ENCODE measurements at places on chromosomes 1 and 21. TPM values are rescaled to one million over a fixed set of nuclear protein-coding genes. Genes with fewer than 3 reads are reported as not detected.
A peak's percentile ranks its signal among the peaks of the same experiment; 100 is the strongest.

GRCh38 chr1:214511639-214511998 lies 39.8 kb downstream of the PTPN14 start:
- DNase-seq, result no peak

- DNase-seq, result no peak
Observed at GRCh38 chr1:231693361-231694074, 66.9 kb downstream of the DISC1 start.

DNA sequence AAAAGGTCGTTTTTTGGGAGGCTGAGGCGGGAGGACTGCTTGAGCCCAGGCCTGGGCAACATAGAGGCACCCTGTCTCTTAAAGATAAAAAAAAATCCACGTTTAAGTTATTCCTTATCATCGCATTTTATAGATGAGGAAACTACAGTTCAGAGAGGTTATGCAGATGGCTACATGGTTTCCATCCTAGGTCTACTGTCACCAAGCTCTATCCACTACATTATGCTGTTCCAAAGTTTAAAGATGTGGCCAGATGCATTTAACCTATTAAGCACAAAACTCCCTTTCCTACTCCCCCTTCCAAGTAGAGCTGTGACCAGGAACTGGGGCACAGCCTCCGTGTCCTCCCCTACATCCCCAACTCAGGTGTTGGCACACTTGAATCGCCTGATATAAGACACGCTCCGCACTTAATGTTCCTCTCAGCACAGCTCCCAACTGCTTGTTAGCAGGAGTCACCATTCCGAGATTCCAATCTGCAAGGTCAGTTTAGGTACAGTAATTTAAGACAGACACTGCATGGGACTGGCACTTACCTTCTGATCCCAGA lies 1.3 kb downstream of the TAF5L start:
- no peak for DNase-seq

DNA sequence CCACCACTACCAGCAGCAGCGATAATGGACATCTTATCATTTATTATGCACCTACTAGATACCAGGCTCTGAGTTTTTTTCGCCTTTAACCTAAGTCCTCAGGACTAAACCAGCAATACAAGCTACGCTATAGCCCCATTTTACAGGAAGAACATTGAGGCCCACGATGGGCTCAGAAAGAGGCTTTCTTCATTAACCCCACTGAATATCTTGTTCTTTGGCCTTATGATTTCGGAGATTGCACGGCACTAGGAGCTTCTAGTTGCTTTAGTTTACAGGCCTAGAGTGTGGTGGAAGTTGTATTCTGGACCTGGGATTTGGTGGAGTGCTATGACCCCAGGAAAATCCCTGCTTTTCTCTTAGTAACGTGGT lies 1.5 kb downstream of the SESN2 start:
- no peak for DNase-seq

DNA sequence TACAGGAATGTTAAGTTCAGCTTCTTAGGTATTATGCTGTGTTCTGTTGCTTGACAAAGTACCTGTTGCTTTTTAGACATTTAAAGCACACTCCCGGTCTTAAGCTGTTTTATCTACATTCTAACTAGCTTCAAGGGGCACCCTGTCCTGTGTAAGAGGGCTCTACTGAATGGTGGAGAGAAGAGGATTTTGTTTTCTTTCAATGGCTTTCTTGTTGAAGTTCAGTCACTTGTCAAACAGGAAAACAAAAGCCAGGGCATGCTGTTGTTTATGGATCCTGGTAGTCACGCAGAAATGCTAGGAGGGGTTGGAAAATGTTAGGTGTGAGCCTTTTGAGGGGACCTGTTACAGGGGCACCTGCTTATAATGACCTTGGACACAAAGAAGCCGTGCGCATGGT lies 30.7 kb downstream of the PGM1 start:
- DNase-seq, result no peak

- peak; percentile 45 for DNase-seq
Observed at GRCh38 chr21:45573452-45574035, 31.3 kb upstream of the SLC19A1 start.

DNA sequence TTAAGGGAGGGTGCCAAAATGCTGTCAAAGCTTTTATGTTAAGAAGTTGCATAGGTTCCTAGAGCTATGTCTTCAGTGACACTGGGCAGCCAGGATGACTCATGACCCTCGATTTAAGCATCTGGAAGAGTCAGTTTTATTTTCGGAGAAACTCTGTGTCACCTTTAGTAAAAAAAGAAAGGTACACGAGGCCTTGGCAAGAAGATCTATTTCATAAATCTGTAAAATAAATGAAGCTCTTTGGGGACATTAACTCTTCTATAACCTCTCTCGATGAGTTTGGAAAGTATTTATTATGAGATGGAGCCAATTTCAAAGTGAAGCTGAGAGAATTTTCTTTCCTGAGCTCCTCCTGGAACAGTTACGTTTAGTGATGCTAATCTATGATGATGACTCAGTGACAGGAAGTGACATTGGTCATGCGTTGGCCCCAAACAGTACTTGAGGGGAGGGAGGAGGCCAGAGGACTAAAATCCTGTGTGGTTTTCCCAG lies 156.5 kb downstream of the HLX start:
- no peak for DNase-seq

DNA sequence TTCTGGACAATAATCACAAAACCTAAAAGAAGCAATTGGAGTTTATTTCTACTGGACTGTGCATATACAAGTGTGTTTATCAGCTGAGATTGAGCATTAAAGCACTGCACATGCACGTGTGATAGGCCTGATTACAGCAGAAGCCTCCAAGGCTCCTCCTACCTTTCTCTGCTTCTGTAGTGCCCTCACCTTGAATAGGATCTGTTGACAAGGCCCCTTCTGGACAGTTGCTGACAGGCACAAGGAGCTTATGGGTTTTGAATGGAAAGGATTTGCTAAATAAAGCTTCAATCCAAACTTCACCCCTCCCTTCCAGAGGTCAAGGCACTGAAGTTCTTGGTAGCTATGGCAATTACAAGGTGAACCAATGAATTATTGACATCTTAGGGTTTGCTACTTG lies 7.9 kb upstream of the SGIP1 start:
- DNase-seq, result no peak

WNT3A gene
- total RNA-seq, result 10.1 TPM

DNA sequence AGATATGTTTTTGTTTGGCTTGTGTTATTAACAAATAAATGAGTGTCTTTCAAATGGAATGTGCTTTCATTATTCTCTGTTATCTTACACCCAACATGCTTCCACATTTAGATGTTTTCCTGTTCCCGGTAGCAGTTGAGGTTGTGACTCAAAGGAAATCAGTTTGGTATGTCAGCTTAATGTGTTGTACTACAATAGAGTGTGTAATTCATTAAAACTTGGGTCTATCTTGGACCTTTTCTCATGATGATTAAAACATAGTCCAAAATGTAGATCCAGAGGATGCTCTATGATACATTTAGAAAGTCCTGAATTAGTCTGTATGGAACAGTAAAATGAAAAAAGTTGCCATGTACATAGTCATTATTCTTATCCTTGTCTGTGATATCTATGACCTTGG lies 26.7 kb downstream of the RTCA start:
- DNase-seq, result no peak

FOXO6 gene
- 0.43 TPM for total RNA-seq

SLC1A7 gene
- 0.26 TPM for total RNA-seq

DNA sequence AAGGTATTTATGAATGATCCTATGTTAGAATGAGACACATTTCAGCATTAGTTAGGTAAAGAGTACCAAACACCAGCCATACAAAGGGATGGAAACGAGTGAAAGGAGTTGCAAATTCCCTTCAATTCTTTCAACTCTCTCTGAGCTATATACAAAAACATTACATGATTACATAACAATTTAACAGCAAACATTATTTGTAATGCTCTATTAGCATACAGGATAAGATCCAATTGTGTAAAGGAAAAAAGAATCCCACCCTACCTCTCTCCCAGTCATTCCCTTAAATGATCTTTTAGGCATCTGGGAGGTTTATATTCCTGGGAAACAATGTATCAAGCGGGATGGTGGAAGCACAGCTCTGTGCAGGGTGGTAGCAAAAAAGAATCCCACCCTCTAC lies 117.9 kb downstream of the RHOU start:
- no peak for DNase-seq

NEK2 gene
- total RNA-seq, result 0.35 TPM

CFAP141 gene
- total RNA-seq, result not detected

DNA sequence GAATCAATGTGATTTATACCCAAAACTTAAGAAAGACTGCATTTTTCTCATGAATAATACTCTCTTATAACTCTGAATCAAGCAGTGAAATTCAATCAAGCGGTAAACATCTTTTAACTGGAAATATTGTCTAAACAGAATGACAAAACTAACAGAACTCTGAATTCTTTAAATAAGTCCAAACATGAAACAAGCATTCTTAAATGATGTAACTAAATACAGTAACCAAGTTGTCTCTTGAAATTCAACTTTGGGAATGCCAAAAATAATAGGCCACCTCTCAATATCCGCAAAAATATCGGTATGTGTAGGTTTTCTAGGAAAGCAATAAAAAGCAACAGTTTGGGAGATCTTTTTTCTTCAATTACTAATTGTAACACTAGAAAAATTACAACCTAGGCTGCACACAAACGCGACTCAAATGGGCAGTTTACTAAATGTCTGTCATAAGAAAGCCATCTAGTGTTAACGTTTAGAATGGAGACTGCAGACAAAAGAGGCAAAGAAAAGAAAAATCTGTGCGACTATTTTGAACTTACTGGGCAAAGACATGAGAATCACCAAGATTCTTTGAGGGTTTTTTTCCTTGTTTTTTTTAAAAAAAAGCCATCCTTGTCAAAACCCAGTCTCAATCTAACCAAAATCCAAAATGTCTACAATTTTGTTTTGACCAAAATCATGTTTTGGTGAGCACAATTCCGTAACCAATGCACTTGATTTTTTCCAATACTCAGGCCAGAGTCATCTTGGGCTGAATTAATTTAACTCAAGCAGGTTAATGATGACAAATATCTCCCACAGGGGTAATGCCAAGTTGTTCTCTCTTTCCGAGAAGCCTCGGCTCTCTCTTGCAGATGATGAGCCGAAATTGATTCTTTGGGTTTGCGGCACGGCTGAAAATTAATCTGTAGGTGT lies 1.3 kb downstream of the SIPA1L2 start:
- DNase-seq, result no peak

TTLL10 gene
- not detected for total RNA-seq

SMYD2 gene
- total RNA-seq, result 39.8 TPM

- no peak for DNase-seq
Observed at GRCh38 chr1:165840423-165840822, 13.0 kb downstream of the UCK2 start.

DNA sequence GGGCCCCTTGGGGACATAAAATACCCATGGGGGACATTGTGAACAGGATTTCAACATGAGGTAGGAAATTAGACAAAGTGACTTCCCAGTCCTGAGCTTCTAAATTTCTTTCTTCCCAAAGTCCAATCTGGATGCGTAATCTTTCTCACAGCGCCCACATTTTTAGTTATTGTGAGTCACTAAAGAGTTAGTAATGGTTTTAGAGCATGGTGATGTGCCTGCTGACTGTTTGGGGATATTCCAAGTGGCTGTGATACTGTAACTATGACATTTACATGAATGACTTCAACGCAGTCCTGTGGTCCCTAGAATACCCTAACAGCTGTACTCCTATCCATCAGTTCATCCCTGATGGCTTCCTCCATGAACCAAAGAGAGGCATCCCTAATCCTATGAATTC lies 224.0 kb upstream of the COA6 start:
- DNase-seq, result no peak

DNA sequence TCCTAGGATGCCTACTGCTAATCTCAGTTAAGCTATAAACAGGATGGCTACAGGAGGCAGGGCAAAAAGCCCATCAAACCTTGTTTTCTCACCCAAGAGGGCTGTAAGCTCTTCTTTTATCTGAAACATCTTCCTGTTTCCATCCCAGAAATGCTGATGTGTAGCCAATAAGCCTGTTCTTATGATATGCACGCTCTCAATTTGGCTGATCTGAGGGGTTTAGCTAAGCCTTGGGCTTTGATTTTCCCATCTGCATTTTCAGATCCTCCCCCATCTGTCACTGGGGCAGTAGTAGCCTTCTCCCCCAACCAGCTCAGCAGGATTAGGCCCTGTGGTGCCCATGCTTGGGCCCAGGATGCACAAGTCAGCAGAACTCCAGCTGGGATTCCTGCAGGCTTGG lies 105.0 kb downstream of the BRINP2 start:
- DNase-seq, result no peak

- DNase-seq, result no peak
Observed at GRCh38 chr1:7380712-7381111, 390.4 kb upstream of the VAMP3 start.

GRCh38 chr1:3174487-3175247 lies 105.7 kb downstream of the PRDM16 start:
- DNase-seq, result peak; percentile 85

RGS4 gene
- total RNA-seq, result 0.81 TPM

GRCh38 chr1:96002969-96003964 lies 718.3 kb upstream of the PTBP2 start:
- no peak for DNase-seq

- DNase-seq, result no peak
Observed at GRCh38 chr1:64886877-64887276, 79.5 kb downstream of the JAK1 start.

MAN1C1 gene
- total RNA-seq, result 19.7 TPM

GRCh38 chr1:23444596-23445390 lies 20.2 kb upstream of the TCEA3 start:
- DNase-seq, result no peak

DNA sequence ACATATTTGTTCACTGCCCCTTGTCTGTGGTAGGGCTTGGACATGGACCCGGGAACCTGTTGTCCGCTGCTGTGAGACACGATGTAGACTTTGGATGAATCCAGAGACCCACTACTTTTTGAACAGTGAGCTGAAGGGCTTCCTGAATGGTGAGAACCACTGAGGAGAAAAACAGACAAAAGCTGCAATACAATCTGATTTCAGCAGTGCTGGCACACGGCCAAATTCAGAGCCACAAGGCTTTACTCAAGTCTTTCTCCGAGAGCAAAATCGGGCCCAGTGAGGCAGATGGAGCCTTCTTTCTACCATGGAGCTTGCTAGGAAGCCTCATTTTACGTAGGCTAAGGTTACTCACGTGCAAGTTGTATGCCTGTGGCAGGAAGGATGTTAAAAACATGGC lies 197.6 kb downstream of the SIPA1L2 start:
- no peak for DNase-seq

DNA sequence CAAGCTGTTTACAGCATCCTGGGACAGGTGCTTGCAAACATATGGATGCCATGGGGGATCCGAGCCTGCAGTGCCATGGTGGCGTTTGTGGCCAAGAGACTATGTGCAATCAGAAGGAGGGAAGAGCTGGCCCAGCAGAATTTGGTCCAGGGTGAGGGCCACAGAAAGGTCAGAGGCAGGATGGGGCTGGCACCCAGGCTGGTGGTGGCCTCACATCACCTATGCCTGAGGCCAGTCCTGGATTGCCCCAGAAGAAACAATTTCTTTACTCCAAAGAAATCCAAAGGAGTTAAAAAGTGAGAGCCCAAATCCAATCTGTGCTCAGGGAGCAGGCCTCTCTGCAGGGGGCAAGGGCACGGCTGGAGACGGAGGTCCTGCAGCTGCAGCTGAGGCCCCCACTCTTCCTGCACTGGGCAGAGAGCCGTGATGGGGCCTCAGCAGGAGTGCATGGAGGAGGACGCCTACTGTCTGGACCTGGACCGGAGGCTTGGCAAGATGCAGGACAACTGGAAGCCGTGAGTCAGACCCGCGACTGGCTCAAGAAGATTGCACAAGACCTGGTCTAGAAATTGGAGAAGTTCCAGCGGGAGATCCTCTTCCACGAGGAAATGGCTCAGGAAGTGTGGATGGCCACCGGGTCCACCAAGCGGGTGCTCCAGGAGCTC lies 163.5 kb downstream of the RYR2 start:
- DNase-seq, result no peak
